ENCODE measurements at places on chromosomes 3 and 15.

GRCh38 chr3:194158942-194159439 lies 23.0 kb downstream of the HES1 start:
- DNase-seq, result no peak

- DNase-seq, result no peak
These were observed 183.3 kb downstream of the PDE8A start for GRCh38 chr15:85164841-85165466.

GRCh38 chr15:40418126-40418525 lies 12.5 kb downstream of the IVD start:
- DNase-seq, result no peak

GRCh38 chr3:74004386-74004785 lies 379.6 kb upstream of the PDZRN3 start:
- no peak for DNase-seq

Measured in activated CD4-positive, alpha-beta T cell treated with anti-CD3 and anti-CD28 coated beads, Interleukin-2, amount 10 ng/mL, durations not matched to agents 24 days and 14 days (primary cell).